ENCODE measurements at places on chromosomes 6 and 20.

DNA sequence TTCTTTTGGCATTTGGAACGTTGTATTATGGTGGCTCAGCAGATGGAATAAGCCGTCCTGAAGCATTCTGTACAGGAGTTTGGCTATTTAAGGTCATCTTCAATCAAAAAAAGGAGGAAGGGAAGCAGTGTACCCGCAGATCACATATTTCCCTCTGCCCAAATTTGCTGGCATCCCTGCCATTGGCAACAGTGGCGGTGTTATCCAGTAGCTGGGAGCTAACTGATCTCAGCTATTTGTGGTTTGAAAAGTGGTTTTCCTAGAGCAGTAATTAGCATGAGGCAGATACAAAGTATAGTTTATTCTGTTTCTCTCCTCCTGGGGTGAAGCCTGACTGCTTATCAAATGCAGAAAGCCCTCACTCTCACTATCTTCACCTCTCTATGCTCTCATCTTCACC is 576.8 kb downstream of the QKI start:
- no peak for DNase-seq

DNA sequence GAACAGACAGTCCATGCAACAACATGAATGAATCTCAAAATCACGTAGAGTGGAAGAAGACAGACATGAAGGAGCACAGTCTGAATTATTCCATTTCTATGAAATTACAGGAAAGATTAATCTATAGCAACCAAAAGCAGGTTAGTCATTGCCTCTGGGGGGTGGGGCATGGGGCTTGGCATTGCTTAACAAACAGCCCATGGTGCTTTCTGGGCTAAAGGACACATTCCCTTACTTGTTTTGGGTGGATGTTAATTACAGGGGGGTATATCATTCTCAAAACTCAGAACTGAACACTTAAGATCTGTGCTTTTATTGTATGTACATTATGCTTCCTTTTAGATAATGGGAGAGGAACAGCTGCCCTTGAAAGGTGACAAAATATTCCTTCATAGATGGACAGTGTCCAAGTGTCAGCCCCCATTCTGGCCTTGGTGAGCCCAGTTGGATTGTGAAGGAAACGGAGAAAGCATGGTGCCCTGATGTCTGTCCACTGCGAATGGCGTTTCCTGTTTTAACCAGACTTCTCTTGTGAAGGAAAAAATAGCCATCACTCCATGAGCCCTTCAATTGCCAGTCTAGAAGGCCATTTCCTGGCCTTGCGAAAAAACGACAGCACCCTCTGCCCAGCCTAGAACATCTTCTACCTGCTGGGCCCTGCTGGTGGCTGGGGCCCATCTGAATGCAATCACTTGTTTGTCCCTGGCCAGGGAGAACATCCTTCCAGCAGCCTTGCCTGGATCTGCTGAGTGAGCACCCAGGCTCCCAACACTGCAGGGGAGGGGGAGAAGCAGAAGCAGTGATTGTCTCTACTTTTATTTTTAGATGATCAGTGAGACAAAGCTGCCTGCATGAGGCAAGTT is 179.7 kb downstream of the BCAS1 start:
- DNase-seq = no peak

- DNase-seq = no peak
Observed at GRCh38 chr6:116543149-116543548, 2.3 kb downstream of the TRAPPC3L start.

DNA sequence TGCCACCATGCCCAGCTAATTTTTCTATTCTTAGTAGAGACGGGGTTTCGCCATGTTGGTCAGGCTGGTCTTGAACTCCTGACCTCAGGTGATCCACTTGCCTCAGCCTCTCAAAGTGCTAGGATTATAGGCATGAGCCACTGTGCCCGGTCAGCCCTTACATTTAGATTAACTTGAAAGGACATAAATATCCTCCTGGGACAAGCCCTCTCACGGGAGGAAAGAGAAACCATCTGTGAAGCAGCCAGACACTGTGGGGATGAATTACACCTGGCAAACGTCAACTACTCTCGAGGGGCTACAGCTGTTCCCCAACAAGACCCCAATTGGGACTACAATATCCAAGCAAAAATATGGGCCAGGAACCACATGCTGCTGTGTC is 32.7 kb upstream of the SAMHD1 start:
- no peak for DNase-seq

DNA sequence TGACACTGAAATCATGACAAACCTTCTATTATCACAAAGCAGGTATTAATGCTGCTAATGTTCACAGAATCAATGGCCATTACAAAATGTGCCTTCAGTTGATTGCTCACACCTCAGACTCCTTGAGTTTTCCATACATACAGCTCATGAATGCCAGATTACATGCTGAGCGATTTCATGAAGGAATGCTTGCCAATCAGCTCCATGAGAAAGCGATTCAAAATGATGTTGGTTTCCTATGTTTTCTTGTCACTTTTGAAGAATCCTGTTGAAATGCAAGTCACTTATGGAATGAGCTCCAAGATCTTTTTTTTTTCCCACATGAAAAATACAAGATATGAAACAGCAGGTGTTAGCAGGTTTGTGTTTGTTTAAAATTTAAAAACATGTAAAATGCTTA is 71.4 kb upstream of the SHLD1 start:
- no peak for DNase-seq

DNA sequence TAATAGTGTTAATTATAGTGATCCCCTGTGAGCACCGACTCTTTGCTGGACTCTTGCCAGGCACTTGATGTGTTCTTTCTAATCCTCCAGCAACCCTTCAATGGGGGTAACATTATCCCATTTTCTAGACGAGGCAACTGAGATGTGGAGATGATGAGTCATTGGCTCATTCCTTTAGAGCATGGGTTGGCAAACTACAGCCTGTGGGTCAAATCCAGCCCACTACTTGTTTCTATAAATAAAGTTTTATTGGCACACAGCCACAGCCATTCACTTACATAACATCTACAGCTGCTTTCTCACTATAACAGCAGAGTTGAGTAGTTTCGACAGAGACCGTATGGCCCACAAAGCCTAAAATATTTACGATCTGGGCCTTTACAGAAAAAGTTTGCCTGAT is 249.5 kb upstream of the KCNG1 start:
- DNase-seq = no peak

- DNase-seq = no peak
Observed at GRCh38 chr6:21893793-21894192, 300.2 kb downstream of the SOX4 start.

DNA sequence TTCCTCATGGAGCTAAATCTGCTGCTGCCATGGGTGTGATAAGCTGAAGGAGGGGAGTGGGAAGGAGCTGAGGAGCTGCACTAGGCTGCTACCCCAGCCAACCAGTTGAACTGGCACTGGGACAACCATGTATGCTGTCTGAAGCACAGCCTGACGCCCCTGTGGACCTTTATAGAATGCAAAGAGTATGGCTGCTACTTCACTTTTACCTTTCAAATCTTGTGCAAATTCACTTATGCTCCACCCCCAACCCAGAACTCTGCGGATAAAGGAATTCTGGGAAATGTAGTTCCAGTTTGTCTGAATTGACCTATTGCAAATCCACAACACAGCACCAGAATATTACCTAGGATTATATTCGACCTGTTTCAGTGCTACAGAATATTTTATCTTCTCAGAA is 217.4 kb upstream of the SLC35B3 start:
- DNase-seq = no peak

- no peak for DNase-seq
Observed at GRCh38 chr20:2755451-2756055, 44.9 kb downstream of the CPXM1 start.

DNA sequence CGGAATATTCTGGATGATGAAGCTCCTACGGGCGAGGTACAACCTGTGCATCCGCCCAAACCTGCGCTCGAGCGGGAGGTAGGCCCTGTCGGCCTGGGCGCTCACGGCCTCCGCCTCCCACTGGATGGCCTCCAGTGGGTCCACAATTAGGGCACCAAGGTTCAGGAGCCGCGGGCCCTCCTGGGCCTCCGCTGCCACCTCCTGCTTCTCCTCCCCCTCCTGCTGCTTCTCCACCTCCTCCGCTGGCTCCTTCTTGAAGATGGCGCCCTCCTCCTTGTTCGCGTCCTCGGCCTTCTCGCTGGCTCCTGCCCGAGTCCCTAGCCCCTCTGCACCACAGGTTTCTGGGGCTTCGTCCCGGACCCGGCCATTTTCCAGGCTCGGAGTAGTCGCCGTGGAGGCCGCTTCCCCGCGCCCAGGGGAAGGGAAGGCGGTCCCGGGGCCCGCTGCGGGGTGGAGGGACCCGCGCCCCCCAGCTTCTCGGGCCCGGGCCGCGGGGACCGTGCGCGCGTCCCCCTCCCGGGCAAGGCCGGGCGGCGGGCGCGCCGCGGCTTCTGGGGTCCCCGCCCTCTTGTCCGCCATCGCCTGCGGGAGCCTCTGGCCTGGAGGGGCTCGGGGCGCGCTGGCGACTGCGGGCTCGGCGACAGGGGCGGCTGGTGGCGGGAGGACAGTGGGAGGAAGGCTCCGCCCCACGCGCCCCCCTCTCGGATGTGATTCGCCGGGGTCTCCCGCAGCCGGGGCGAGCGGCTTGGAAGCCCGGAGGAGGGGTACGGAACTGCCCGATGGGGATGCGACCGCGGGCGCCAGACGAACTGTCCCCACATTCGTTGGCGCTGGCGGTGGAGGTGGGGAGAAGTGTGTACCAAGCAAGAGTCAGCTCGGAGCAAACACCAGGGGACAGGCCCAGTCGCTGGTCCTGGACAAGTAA is 17.6 kb downstream of the PLAGL2 start:
- no peak for DNase-seq

- DNase-seq = no peak
Observed at GRCh38 chr6:152836523-152836922, 85.9 kb downstream of the VIP start.

Data from hippocampal formation (tissue), 2 donors.